Activated CD4-positive, alpha-beta T cell treated with anti-CD3 and anti-CD28 coated beads, Interleukin-2, amount 10 ng/mL, durations not matched to agents 24 days and 14 days (primary cell): ENCODE measurements at places on chromosomes 11 and 22. TPM values are rescaled to one million over a fixed set of nuclear protein-coding genes. Genes with fewer than 3 reads are reported as not detected.

GRCh38 chr11:32426819-32427615 lies 8.3 kb downstream of the WT1 start:
- no peaks in the 10 kb centered on the region for H3K36me3 ChIP-seq
- DNase-seq, result peak; percentile 61
- peaks cover 3% of the 10 kb centered on the region for H3K4me1 ChIP-seq
- H3K4me3 ChIP-seq, result no peak overlapping the region

GRCh38 chr11:122439866-122440810 lies 215.4 kb upstream of the UBASH3B start:
- H3K27ac ChIP-seq, result no peak overlapping the region
- H3K36me3 ChIP-seq, result no peaks in the 10 kb centered on the region
- no peaks in the 10 kb centered on the region for H3K4me1 ChIP-seq
- H3K27me3 ChIP-seq, result peaks cover 16% of the 10 kb centered on the region
- no peak overlapping the region for H3K4me3 ChIP-seq

GRCh38 chr11:77233011-77233410 lies 68.5 kb downstream of the GDPD4 start:
- H3K4me1 ChIP-seq, result no peaks in the 10 kb centered on the region
- no peak for DNase-seq
- H3K27me3 ChIP-seq, result peaks cover 21% of the 10 kb centered on the region
- H3K36me3 ChIP-seq, result no peaks in the 10 kb centered on the region
- H3K27ac ChIP-seq, result no peak overlapping the region

DNA sequence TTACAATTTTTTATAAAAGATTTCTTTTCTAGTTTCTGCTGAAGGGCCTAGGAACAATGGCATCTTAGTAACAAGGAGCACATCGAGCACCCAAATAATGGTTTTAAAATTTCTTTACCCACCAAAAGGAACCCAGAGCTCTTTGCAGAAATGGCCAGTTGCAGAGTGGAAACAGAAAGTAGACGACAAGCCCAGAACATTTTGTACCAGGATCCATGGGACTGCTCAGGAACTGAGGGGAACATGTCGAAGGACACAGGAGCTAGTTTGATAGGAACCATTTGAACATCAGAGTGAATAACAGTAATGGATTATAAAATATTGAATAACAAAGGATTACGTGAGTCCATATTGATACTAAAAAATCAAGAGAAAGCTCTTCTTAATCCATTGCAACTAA lies 17.3 kb downstream of the PANX1 start:
- peaks cover 72% of the 10 kb centered on the region for H3K4me1 ChIP-seq
- H3K27ac ChIP-seq, result no peak overlapping the region

DNA sequence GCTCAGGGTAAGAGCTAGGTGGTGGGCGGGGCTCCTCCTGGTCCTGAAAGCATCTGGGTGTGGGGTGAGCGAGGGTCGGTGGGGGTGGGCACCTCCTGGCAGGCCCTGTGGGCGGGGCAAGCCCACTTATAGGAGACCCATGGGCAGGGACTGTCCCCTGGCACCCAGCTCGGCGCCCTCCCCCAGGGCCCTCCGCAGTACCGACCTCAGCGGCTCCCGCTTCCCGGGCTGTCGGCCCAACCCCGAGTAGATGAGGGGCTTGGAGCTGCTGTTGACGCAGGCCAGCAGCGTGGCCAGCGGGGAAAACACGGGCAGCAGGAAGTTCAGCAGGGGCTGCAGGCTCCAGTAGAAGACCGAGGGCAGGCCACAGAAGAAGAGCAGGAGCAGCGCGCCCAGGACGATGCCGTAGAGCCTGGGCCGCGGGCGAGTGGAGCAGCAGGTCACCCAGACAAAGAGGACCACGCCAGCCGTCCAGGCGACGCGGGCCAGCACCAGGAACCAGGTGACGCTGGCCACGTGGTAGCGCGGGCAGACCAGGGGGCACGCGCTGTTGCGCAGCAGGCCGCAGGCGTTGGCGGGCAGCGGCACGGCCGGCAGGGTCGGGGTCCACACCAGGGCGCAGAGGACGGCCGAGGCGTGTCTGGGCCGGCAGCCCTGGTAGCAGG lies 663 bp downstream of the MRGPRG start:
- H3K4me1 ChIP-seq, result no peaks in the 10 kb centered on the region
- H3K36me3 ChIP-seq, result no peaks in the 10 kb centered on the region
- H3K27ac ChIP-seq, result no peak overlapping the region

The LRRC74B gene
- not detected in 2 replicates for total RNA-seq
